ENCODE measurements at places on chromosomes 5 and 9. TPM values are rescaled to one million over a fixed set of nuclear protein-coding genes. Genes with fewer than 3 reads are reported as not detected.

The CD72 gene
- 0.63 TPM for total RNA-seq

The LCN1 gene
- total RNA-seq = not detected

The IL5 gene
- total RNA-seq = 2.2 TPM

The FOXD4L5 gene
- total RNA-seq = 0.25 TPM

The PARP8 gene
- 18.0 TPM for total RNA-seq

The FOXD4L6 gene
- not detected for total RNA-seq

The NPR2 gene
- total RNA-seq = 16.1 TPM

The FAM114A2 gene
- total RNA-seq = 45.5 TPM

The RNF208 gene
- 3.0 TPM for total RNA-seq

The ERAP2 gene
- 4.4 TPM for total RNA-seq

Data from testis (tissue), 5 donors.